ENCODE measurements at places on chromosomes 5 and 9.

DNA sequence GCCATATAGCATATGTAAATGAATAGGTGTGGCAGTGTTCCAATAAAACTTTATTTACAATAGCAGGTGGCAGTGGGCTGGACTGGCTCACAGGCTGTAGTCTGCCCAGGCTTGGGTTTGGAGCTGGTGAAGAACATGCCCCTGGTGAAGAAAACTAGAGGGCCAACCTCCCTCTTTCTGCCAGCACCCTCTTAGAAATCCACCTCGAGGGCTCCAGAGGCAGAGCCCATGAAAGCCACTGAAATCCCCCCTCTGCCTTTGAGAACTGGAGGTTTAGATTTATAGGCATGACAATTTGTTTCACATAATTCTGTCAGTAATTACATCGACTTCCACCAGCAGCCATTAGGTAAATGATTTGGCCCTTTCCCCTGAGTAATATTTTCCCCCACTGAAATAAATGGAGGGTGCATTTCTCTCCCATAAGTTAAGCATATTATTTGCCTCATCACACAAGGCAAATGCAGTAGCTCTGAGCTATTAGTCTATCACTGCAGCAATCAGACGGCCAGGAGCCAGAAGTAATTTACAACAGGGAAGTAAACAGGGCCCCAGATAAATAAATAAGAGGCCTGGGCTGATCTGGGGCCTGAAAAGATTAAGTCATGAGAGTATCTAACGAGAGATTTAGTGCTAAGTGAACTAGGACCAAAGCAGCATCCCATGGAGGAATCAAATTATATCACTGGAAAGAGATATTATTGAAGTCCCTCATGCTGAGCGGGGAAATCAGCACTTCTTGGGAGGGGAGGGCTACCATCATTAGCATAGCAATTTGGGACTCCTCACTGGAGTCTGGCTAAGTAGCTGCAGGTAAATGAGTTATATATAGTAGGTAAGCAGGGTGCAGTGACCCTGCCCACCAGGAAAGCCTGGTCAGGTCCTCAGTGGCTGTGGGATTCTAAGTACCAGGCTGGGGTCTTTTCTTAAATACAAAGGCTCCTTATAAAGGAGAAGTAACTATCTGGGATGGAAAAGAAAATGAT, 123.9 kb downstream of the SLIT3 start:
- DNase-seq: no peak

GRCh38 chr9:89014153-89014552, 22.9 kb downstream of the S1PR3 start:
- DNase-seq: no peak

- no peak for DNase-seq
Measured at GRCh38 chr5:163094492-163095180, 342.8 kb upstream of the CCNG1 start.

DNA sequence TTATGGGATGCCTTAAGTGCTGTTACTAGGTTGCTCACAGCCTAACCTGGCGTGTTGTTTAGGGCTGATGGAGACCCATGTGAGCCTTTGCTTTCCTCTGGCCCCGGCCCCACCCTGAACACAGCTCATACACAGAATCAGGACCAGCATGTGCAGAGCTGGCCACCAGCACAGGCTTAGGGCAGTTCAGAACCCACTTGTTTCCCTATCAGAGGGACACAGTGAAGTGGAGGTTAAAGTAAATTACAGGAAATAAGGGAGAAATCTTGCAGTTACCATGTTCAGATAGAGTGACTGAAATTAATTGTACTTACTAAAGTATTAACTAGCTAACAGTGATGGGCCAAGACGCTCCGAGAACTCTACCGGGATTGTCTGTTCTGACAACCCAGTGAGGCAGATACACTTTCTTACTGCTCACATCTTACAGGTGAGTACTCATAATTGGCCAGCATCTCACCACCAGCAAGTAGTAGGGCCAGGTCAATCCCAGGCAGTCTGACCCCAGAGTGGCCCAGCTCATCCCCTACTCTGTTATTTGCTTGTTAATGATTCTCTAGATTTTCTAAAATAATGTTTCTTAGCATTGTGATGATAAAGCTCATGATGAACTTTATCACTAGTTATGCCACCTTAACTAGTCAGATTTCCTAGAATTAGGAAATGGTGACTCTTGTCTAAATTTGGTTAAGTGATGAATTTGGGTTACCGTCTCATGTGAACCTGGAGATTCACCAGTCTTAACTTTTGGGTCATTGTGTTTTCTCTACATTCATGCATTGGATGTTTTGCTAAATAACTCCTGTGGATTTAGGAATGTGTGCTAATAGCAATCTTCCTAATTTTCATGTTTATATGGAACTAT, 15.4 kb downstream of the CCT5 start:
- DNase-seq: no peak

DNA sequence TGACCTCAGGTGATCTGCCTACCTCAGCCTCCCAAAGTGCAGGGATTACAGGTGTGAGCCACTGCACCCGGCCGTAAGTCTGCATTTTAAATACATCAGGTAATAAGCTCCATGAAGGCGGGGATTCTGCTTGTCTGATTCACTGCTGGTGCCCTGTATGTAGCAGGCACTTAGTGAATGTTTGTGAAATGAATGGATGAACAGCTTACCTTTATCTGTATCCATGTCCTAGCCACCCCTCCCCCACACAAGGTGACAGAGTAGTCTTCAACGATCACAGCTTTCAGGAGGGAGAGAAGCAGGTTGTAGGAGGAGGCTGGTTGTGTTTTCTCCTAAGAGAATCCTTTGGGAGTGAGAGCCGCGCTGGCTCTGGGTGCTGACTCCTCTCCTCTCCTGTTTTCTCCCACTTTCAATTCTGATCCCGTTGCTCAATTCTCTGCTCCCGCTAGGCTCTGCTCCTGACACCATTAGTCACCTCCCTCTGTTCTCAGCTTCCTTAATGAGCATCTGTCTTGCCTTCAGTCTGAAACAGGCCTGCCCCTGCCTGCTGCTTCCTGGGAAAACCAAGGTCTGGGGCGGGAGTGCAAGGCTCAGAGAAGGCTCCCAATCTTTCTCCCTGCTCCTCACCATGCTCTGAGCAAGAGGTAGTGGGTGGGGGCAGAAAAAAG, 88.8 kb upstream of the CTNNA1 start:
- DNase-seq: no peak

DNA sequence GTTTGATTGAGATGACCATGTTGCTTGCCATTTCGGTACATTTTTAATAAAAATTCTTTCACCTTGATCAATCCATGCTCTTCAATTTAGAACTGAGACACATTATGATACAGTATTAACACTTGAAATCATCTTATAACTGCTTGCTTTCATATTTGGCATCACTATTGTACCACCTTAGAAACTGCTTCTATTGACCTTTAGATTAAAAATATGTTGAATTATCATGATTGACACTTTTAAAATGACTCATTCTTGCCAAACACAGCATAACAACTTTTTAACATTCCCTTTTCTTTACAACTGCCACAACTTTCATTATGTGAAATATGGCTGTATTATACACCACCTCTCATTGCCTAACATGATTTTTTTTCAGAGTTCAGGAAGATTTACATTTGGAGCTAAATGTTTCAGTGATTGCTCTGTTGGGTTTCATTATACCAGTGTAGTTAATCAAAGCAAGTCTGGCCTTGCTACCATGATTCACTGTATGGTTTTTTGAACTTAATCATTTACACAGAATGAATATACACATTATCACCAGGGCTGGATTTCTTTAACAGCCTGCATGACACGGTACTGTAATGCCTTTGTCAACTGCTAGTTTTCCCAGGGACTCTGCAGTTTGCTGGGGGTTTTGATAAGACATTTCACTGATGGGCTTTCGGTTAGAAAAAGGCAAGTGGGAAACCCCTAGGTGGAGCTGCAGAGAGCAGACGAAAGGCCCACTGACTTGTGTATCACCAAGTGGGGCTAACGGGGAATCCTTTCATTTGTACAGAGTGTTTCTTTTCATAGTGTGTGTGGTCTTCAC, 93.6 kb upstream of the TLE4 start:
- no peak for DNase-seq

DNA sequence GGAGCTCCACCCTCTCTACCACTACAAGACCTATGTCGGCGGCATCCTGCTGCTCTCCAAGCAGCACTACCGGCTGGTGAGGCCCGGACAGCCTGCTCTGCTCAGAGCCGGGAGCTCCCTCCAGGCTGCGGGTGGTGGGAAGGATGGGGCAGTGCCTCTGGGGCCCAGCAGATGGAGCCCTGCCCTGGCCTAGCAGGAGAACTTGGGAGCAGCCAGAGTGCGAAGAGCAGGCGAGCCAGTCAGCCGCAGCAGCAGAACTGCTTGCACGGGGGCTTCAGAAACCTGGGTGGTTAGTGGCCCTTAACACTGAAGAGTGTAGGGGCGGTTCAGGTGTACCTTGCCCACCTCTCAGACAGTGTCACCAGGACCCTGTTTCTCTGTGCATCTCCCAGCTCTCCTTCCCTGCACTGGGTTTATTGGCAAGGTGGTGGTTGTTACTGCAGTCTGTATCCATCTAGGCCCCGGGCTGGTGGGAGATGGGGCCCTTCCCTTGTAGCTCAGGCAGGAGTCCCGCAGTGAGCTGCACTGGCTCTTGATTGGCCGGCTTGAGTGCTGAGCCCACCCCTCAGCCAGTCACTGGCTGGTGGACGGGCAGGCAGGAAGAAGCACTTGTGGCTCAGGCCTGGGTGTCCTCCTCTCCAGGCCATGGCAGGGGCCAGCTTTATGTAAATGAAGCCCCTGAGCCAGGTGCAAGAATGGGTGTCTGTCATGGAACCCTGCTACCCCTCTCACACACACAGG, 7.7 kb downstream of the B4GALT7 start:
- DNase-seq: no peak

- DNase-seq: no peak
Measured at GRCh38 chr9:112135706-112136105, 39.4 kb downstream of the SUSD1 start.

GRCh38 chr5:78544561-78545201, 103.9 kb downstream of the LHFPL2 start:
- no peak for DNase-seq

- no peak for DNase-seq
Measured at GRCh38 chr9:75265525-75265972, 177.2 kb downstream of the OSTF1 start.

GRCh38 chr5:93990504-93991070, 249.2 kb upstream of the POU5F2 start:
- no peak for DNase-seq

DNA sequence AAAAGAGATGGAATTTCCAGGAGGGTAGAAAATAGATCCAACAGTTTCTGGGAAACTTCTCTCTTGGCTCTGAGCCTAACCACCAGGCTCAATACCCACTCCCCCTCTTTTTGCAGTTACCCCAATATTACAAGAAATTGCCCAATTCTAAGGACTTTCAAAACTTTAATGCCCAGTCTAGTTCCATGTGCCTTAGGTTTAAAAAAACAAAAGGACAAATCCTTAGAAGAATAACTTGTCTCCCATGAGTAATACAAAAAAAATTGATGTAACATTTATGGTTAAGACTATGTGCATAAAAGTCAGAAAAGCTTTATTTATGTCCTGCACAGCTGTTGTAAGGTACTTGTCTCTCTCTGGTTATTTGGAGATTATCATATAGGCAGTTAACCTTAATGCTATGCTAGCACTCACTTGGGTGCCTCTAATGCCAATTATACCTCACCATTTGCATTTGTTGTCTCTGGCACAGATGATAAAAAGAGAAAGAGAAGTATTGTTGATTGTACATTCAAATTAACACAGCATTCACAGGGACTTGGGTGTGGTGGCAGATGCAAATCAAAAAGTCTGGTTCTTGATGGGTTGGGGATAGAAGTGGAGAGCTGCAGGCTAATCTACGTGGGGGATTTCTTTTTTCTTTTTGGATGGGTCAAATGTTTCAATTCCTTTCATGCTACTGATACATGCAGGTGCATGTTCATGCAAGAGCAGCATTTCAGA, 159.4 kb downstream of the PIK3R1 start:
- no peak for DNase-seq

DNA sequence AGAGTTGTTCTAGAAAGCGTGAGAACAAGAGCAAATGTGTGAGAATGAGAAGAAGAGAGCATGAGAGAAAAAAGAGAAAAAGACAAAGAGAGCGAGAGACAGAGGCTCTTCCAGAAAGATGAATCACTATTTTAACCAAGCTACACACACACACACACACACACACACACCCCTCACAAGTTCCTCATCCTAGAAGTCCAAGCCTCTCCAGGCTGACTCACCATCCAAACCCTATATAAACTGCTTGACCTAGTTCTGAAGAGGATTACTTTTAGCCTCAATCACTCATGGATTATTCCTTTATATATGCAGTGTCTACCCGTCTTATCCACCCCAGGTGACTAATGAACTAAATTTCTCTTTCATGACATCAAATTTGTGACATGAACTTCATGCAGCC, 37.6 kb downstream of the C9orf57 start:
- no peak for DNase-seq

GRCh38 chr5:89826938-89827337, 582.6 kb downstream of the CETN3 start:
- DNase-seq: no peak

- no peak for DNase-seq
Measured at GRCh38 chr9:38690574-38690973, 29.4 kb downstream of the FAM240B start.

GRCh38 chr9:20112205-20112783, 323.5 kb upstream of the SLC24A2 start:
- no peak for DNase-seq

- DNase-seq: no peak
Measured at GRCh38 chr9:82333671-82334070, 345.1 kb downstream of the SPATA31D1 start.

- DNase-seq: no peak
Measured at GRCh38 chr9:94300470-94301301, 27.8 kb downstream of the NUTM2F start.

GRCh38 chr9:8903077-8903476, 1103.5 kb upstream of the DMAC1 start:
- no peak for DNase-seq

- DNase-seq: no peak
Measured at GRCh38 chr9:134768709-134769351, 111.8 kb upstream of the FCN2 start.

GRCh38 chr9:126417043-126417442, 90.4 kb downstream of the MVB12B start:
- DNase-seq: no peak

GRCh38 chr9:88528080-88528790, 6.7 kb upstream of the NXNL2 start:
- DNase-seq: no peak

DNA sequence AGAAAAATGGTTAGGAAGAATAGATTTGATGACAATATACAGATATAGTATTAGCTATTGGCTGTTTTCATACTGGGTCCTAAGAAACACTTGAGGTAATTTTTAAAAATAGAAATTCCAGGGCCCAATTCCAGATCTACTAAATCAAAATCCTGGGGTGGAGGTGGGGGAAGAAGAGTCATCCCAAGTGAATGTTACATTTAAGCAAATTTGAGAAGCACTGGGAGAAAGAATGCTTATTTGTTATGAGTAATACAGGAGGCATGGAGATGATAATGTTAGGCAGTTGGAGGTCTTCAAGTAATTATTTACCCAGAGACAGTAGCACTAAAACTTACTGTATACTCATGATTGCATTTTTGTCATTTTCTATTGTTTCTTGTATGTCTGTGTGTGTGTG, 93.0 kb upstream of the DAB2 start:
- DNase-seq: no peak

GRCh38 chr5:132215329-132215728, 12.3 kb downstream of the P4HA2 start:
- DNase-seq: no peak

GRCh38 chr5:34053133-34053532, 10.1 kb upstream of the C1QTNF3 start:
- DNase-seq: no peak
